Lung (tissue), 17 donors: ENCODE measurements at places on chromosomes 4 and X.

DNA sequence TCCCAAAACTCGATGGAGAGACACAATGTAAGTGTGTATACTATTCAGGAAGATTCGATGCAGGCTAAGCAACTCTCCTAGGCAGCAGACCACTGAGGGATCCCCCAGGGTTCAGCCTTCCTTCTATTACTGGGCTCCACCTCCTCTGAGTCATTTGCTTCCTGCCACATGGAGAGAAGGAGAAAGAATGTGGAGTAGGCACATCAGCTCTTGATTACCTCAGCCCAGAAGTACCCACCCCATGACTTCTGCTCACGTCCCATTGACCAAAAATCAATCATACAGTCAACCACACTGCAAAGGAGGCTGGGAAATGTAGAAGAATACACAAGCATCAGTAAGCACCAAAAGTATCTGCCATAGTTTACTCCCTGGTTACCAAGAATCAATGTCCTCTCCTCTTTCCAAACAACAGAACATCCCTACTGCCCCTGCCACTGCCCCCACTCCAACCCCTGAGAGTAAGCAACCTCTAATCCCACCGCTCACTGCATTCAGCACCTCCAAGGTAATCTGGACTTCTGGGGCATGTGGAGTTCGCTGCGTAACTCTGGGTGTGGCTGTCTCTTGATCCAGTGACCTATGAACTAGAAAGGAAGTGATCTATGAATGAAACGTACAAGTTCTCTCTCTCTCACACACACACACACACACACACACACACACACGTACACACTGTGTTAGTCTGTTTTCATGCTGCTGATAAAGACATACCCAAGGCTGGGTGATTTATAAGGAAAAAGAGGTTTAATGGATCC is 91.2 kb upstream of the C1QTNF7 start:
- H3K27me3 ChIP-seq, result no peaks in the 10 kb centered on the region
- H3K36me3 ChIP-seq, result no peaks in the 10 kb centered on the region
- H3K27ac ChIP-seq, result no peak overlapping the region

- H3K4me1 ChIP-seq, result peaks cover 13% of the 10 kb centered on the region
- H3K27me3 ChIP-seq, result no peaks in the 10 kb centered on the region
- H3K4me3 ChIP-seq, result no peak overlapping the region
- H3K36me3 ChIP-seq, result no peaks in the 10 kb centered on the region
Measured at GRCh38 chr4:98838977-98839618, 89.8 kb downstream of the EIF4E start.

- peaks cover 7% of the 10 kb centered on the region for H3K36me3 ChIP-seq
- H3K4me3 ChIP-seq, result peak within 1 kb of the TSS; percentile 88
- no peaks in the 10 kb centered on the region for H3K27me3 ChIP-seq
- H3K4me1 ChIP-seq, result peaks cover 6% of the 10 kb centered on the region
- H3K27ac ChIP-seq, result peak within 1 kb of the TSS; percentile 93
- peak; percentile 88 for DNase-seq
Measured at GRCh38 chr4:17511950-17512795, at the start of gene QDPR. TSS of gene QDPR (minus strand) at chr4:17512090. CDS start at chr4:17512054, 36 bp downstream.

- H3K27ac ChIP-seq, result no peak overlapping the region
- no peak for DNase-seq
- no peak overlapping the region for H3K4me3 ChIP-seq
- no peaks in the 10 kb centered on the region for H3K4me1 ChIP-seq
- no peaks in the 10 kb centered on the region for H3K27me3 ChIP-seq
Measured at GRCh38 chrX:7091923-7092322, 55.6 kb upstream of the STS start.

DNA sequence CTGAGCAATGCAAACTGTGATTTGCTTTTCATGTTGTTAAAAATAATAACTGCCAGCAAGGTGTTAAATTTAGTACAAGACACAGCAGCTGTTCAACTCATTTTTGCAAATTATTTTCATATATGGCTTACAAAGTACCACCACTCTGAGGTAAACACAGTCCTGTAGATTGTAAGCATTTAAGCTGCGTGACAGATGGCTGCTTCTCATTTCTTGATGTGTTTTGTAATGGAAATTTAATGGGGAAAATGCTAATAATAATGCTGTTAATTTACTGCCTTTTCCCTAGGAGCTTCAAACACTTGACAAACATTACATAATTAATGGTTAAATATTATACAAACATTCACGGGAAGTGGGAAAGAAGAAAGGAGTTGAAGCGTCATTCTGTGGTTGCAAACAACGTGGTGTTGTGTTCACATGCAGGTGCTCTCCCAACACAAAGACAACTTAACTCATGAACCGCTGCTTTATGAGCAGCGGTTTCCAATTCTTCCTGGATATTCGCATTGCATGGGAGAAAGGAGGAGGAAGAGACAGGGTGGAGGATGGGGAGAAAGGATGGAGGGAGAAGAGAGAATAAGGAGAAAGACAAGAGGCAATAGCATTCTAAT is 236.8 kb upstream of the VCX start:
- H3K27me3 ChIP-seq, result no peaks in the 10 kb centered on the region
- no peaks in the 10 kb centered on the region for H3K36me3 ChIP-seq
- no peak for DNase-seq
- H3K4me3 ChIP-seq, result no peak overlapping the region
- no peak overlapping the region for H3K27ac ChIP-seq

DNA sequence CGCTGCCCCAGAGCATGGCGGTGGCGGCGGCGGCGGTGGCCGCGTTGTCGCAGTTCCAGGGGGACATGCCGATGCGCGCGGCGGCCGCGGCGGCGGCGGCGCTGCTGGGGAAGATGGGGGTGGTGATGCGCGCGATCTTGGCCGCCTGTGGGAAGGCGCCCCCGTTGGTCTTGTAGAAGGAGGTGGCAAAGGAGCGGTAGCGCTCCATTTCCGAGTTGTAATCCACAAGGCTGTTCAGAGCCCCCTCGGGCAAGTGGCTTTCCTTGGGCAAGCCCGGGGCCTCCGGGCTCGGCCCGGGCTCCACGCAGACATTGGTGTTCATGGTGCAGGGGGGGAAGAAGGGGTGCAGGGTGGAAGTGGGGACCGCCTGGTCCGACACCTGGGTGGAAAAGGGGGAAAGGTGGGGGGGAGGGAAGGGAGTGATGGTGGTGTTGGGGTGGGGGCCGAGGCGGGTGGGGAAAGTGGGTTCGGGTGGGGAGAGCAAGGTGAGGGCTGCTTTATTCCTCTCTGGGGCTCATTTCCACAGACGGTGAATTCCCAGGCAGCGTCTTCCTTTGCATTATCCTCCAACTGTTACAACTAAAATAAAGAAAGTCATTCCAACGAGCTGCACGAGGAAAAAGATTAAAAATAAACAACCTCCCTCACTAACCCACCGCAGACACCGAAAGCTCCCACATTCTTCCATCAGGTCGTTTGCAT is 3.1 kb downstream of the CXXC4 start:
- no peaks in the 10 kb centered on the region for H3K27me3 ChIP-seq
- DNase-seq, result peak; percentile 73
- H3K4me3 ChIP-seq, result peak overlapping the region; percentile 58
- H3K36me3 ChIP-seq, result no peaks in the 10 kb centered on the region

DNA sequence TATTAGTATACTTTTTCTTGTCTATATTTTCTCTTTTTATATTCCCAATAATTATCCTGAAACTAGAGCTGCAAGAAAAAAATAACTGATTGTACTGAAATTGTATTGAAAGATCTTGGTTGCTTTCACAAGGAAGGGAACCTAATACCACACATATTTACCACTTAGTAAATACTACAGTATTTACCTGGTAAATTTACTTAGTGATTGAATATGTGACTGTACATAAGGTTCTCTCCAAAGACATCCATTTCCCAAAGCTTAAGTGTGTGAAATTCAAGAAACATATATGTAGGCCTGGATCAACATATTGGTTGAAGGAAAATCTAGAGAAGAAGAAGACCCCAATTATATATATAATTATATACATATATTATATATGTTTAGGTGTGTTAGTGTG is 1272.7 kb downstream of the C4orf33 start:
- H3K36me3 ChIP-seq, result no peaks in the 10 kb centered on the region
- H3K27ac ChIP-seq, result no peak overlapping the region
- no peaks in the 10 kb centered on the region for H3K27me3 ChIP-seq
- DNase-seq, result no peak
- no peak overlapping the region for H3K4me3 ChIP-seq

DNA sequence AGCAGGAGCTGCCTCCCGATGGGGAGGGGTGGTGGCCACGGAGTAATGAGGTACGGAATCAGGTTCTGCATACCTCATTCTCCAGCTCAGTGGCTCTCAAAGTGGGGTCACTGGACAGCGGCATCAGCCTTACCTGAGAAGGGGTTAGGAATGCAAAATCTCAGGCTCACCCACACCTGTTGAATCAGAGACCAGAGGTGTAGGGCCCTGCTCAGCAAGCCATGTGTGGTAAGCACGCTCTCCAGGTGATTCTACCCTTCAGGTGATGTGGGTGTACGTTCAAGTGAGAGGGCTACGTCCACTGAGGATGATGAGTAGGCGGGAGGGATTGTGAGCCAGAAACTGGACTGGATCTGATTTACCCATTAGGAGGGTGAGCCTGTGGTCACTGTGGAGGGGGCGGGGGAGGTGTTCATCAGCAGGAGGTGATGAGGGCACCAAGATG is 65.8 kb downstream of the ANAPC4 start:
- no peak overlapping the region for H3K4me3 ChIP-seq
- peaks cover 6% of the 10 kb centered on the region for H3K4me1 ChIP-seq
- DNase-seq, result no peak
- no peak overlapping the region for H3K27ac ChIP-seq

- no peak overlapping the region for H3K4me3 ChIP-seq
- H3K4me1 ChIP-seq, result no peaks in the 10 kb centered on the region
- peak; percentile 76 for DNase-seq
- no peak overlapping the region for H3K27ac ChIP-seq
Measured at GRCh38 chr4:109908731-109909130, 4.0 kb upstream of the EGF start.

DNA sequence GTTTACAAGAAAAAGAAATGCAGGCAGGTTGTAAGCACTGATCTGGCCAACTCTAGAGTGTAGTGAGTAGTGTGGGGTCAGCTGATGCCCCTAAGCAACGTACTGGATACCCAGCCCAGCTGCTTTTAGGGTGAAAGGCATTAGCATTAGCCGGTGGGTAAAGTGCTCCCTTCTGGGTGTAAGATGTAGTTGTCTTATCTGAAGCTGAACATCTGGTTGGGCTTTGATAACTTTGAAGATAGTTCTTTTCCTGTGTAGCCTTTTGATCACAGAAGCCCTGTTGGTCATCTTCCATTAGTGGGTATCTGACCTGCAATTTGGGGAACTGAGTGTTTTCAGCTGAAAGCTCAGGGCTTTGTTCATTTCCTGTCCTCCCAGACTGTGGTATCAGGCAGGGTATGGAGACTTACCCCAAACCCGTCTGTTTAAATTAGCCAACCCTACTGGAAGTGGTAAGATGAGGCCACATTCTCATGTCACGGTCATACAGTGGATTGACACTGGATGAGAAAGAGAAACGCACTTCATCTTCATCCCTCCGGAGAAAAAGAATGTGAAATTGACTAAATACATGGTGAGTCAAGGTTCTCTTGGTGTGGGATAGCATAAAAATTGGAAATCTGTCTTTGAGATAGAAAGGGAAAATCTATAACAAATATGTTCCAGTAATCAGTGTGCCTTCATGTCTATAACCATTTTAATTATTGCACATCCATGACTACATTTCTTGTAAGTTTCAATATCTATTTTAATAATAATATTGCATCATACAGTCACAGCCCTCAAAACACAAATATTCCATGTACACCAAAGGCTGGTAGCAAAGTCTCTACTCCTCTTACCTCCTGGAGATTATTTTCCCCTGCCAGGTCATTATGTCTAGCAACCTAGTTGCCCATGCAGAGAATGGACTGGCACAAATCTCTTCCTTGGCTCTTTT is 8.7 kb downstream of the RHOH start:
- DNase-seq, result no peak
- H3K4me3 ChIP-seq, result no peak overlapping the region
- H3K27me3 ChIP-seq, result no peaks in the 10 kb centered on the region
- H3K4me1 ChIP-seq, result no peaks in the 10 kb centered on the region
- no peak overlapping the region for H3K27ac ChIP-seq
- H3K36me3 ChIP-seq, result no peaks in the 10 kb centered on the region

DNA sequence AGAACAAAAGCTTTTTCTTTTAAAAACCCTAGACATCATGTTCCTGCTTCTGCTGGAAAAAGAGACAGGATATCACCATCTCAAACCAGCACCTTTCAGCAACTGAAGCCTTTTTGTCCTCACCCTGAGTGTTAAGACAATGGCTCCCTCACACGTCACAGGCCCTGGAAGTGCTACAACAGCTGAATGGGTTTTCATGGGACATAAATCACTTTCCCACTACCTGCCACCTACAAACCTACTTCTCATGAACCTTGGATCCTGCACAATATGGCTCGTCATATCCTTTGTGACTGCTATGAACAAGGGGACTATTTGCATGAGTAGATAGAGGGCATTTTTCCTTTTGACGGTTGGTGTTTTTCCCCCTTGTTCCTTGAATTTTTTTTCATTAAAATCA is 93.6 kb downstream of the TSPAN5 start:
- H3K4me1 ChIP-seq, result peaks cover 7% of the 10 kb centered on the region
- H3K27ac ChIP-seq, result no peak overlapping the region
- no peaks in the 10 kb centered on the region for H3K27me3 ChIP-seq
- DNase-seq, result no peak
- no peak overlapping the region for H3K4me3 ChIP-seq

DNA sequence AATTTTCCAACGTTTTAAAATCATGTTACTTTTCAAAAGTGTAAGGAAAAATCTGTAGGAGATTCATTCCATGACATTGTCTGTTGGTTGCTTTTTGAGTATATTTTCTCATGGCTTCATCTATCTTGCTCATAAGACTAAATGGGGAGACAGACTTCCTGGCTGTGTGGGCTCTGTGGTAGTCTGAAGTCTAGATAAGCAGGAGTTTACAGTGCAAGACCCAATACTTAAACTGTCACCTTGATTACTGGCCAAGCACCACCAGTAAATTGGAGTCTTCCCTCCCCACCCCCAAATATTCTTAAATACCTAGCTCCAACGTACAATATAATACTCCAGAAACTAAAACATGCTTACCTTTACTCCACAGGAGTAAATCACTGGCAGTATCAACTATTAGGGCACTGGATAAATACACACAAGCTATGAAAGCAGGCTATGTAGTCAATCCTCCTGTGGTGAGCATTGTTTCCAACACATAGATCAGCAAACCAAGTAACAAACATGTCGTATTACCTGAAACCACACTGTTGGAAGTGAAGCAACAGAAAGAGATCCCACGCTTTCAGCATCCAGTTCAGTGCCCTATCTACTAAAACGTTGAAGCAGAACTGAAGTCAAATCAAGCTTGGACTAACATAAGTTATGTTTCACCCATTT is 6.2 kb downstream of the HNRNPD start:
- peaks cover 9% of the 10 kb centered on the region for H3K36me3 ChIP-seq
- peaks cover 23% of the 10 kb centered on the region for H3K4me1 ChIP-seq
- H3K27me3 ChIP-seq, result no peaks in the 10 kb centered on the region
- no peak overlapping the region for H3K4me3 ChIP-seq
